ENCODE measurements at places on chromosomes 3 and 15. TPM values are rescaled to one million over a fixed set of nuclear protein-coding genes. Genes with fewer than 3 reads are reported as not detected.

GRCh38 chr3:118533676-118534075 lies 501.0 kb downstream of the IGSF11 start:
- no peak for DNase-seq

- no peak for DNase-seq
These were observed 106.1 kb downstream of the ROBO2 start for GRCh38 chr3:77146004-77146403.

DNA sequence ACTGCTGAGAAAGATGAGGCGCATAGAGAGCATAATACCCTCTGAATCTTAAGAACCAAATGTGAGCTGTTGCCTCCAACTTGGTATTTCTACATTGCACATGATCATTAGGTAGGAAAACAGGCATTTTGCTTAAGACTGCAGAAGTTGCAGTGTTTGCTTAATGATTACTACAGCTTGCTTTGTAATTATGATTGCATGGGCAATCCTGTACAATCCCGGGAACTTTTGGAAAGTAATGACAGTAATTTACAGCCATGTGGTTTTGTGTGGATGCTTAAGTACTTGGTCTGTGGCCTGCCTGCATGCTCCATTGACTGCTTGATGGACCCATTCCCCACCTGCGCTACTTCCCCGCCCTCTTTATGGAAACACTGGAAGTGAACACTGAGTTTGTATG lies 301.1 kb downstream of the DIPK2A start:
- no peak for DNase-seq

DNA sequence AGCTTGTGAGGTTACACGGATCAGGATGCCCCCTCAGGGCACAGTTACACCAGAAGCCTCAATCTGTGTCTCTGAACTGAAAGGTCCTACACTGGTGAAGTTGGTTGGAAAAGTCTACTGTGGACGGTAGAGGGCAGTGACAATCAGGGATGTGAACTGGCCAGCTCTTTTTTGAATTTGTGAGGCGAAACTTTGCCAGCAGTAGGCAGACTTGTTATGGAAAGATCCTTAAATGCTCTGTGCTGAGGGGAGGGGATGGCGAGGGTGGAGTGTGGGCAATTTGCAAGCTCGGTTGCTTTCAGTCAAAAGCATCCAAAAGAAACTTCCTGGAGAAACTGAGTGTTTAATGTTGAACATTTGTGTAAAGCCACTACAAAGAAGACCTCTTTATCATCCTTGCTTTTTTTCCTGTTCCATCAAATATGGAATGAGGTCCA lies 127.4 kb upstream of the ABHD17C start:
- no peak for DNase-seq

GRCh38 chr3:143070977-143071551 lies 48.5 kb upstream of the CHST2 start:
- no peak for DNase-seq

DNA sequence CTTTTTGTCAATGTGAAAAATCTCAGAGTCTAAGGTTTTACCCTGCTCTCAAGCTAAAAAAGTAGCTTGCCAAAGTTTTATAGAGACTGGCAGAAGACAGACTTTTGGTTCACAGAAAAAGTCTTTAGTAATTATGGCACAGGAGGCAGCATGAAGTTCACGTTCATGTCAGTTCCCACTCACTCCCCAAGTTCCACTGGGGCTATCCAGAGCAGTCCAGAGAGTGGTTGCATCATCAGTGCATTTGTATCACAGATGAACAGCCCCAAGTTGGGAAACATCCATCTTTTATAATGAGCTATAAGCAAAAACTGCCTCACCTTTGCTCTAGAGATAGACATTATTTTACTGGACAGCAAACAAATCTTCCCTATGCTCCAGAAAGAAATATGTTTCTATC lies 454.1 kb upstream of the AGTR1 start:
- DNase-seq, result no peak

DNA sequence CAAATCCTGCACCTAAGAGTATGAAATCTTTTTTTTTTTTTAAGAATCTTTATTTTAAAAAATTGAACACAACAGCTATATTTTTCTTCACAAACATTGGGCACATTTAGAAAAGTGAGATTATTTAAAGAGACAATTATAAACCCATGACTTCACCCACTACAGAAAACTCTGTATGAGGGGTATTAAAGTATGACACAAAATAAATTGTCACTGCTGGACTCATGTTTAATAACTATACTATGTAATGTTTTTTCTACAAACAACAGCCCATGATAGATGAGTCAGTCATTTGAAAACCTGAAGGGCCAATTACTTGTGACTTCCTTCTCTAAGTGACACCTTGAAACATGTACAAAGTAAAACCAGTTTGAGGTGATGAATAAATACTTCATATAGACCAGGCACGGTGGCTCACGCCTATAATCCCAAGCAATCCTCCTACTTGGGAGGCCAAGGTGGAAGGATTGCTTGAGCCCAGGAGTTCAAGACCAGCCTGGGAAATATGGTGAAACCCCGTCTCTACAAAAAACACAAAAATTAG lies 36.0 kb downstream of the AQR start:
- DNase-seq, result no peak

- no peak for DNase-seq
These were observed 1.3 kb downstream of the RYK start for GRCh38 chr3:134249296-134249841.

GRCh38 chr3:55724821-55725220 lies 237.7 kb upstream of the WNT5A start:
- no peak for DNase-seq

GRCh38 chr3:129469026-129469425 lies 29.0 kb downstream of the IFT122 start:
- DNase-seq, result no peak

- DNase-seq, result no peak
These were observed 84.7 kb upstream of the PTX3 start for GRCh38 chr3:157351981-157352380.

DNA sequence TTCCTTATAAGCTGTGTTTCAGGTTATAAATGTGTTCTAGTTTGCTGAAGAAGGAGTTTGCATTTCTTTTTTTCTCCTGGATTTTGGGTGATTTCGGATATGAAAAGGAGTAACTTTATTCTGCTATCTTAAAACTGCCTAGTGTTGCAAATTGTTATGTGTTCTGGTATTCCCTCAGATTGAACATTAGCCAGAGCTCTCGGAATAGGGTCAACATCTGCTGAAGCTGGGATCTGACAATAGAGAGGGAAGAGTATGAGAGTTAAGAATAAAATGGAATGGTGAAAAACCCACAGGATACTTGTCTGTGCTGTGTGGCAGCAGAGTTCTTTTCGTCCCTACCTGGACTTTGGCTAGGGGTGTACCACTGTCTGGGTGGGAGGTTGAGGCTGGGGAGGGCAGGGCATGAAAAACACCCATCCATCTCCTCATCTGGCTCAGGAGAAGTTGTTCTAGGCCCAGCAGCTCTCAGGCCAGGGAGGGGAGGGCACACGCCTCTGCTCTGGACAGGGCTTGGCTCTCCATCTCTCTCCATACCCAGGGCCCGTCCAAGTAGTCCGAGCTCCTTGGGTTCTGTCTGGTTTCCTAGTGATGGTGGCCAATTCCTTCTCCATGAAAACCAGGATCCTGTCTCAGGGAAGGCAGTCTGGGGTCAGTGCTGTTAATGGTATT lies 13.2 kb downstream of the SPSB4 start:
- DNase-seq, result peak; percentile 56

- DNase-seq, result no peak
These were observed at the start of gene UPK1B for GRCh38 chr3:119173325-119173724. Gene UPK1B (plus strand): TSS chr3:119173598. CDS start chr3:119186742, 13,144 bp downstream.

GRCh38 chr15:42903388-42904324 lies 16.9 kb downstream of the TTBK2 start:
- DNase-seq, result no peak

- DNase-seq, result no peak
These were observed 51.8 kb upstream of the ADPGK start for GRCh38 chr15:72835294-72835890.

DNA sequence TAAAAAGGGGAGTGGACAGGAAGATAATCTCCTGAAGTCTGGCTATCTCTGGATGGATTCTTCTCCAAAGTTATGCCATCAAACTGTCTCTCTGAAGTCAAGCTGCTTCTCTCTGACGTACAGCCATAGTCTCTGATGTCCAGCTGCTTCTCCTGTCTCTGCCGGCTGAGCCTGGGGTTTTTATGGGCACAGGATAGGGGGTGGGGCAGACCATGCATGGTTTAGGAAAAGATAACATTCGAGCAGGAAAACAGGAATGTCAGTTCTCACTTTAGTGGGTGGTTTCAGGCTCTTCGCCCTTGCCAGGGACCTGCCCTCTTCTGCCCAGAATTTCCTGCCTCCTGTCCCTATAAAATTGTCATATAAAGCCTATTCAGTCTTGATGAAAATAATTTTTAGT lies 110.9 kb upstream of the ROBO1 start:
- DNase-seq, result no peak

- DNase-seq, result peak; percentile 92
These were observed at the start of gene PLD1 for GRCh38 chr3:171809861-171810628. Gene PLD1 (minus strand): TSS chr3:171810483. CDS start chr3:171738051, 72,432 bp downstream.

- no peak for DNase-seq
These were observed 285.1 kb downstream of the LPP start for GRCh38 chr3:188439080-188439479.

SCAANT1 gene
- not detected for total RNA-seq

SH2D7 gene
- not detected for total RNA-seq

TFRC gene
- total RNA-seq, result 69.6 TPM

PLA2G4E gene
- total RNA-seq, result 64.0 TPM

LTF gene
- total RNA-seq, result 5.0 TPM

WDR76 gene
- total RNA-seq, result 7.8 TPM

ZSCAN29 gene
- total RNA-seq, result 7.7 TPM

EPHB1 gene
- total RNA-seq, result 17.6 TPM

MAGI1 gene
- 37.9 TPM for total RNA-seq

MORC1 gene
- not detected for total RNA-seq

NR1I2 gene
- not detected for total RNA-seq

ECT2 gene
- 7.4 TPM for total RNA-seq

SLC27A2 gene
- 3.8 TPM for total RNA-seq

All from suprapubic skin (tissue), 4 donors.